ENCODE measurements at places on chromosomes 6 and 20.
A peak's percentile ranks its signal among the peaks of the same experiment; 100 is the strongest.

DNA sequence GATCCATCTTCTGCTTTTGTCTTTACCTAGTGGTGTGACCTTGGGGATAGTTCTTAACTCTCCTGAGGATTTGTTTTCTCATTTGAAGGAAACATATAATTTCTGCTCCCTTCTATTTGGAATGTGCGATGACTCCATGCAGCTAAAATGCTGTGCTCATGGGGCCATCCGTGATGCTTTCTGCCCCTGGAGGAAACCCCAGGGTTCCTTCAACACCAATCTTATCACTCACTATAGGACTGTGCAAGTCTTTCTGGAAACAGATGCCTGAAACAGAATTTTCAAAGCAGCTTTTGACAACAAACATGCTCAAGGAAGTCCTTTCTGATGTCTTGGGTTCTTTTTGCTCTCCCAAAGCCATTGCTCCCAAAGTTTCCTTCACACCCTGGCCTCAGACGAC lies 128.8 kb upstream of the GGTLC1 start:
- DNase-seq: no peak

GRCh38 chr6:132820629-132821381 lies 6.4 kb downstream of the RPS12 start:
- peak; percentile 33 for DNase-seq

DNA sequence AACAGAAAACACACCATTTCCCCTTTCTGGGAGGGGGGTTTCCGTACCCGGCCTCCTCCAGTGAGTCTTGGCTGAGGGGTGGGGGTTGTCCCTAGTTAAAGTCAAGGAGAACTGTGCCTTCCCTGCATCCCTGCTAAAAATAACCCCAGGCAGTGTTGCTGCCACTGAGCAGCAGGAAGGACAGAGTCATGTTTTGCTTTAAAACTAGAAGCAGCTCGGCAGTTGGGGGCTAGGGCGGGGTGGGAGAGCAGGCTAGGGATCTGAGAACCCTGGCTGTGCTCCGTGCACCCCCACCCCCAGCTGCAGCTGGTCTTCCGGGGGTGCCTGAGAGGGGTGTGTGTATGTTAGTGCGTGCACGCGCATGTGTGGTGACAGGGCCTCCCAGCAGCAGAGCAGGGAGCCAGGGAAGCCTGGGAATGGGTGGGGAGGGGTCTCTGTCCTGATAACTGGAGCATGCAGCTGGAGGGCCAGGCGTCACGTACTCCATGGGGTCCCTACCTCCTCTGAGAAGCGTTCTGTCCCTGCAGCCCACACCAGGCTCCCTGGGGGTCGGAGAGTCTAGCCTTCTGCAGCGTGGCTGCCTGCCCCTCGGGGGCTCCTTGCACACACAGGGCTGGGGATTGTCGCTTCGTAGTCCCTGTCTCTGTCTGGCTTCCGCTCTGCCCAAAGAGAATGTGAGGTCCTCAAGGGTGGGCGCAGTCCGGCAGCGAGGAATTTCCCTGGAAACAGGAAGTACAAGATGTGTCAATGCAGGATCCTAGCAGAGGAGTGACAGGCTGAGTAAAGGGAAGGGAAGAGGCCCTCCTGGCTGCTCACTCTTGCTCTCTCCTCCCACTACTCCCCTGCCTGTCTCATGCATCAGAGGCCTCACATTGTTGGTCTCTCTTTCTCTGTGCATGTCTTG lies 16.8 kb upstream of the ARMC12 start:
- DNase-seq: no peak

GRCh38 chr6:132443206-132443605 lies 41.9 kb upstream of the MOXD1 start:
- no peak for DNase-seq

DNA sequence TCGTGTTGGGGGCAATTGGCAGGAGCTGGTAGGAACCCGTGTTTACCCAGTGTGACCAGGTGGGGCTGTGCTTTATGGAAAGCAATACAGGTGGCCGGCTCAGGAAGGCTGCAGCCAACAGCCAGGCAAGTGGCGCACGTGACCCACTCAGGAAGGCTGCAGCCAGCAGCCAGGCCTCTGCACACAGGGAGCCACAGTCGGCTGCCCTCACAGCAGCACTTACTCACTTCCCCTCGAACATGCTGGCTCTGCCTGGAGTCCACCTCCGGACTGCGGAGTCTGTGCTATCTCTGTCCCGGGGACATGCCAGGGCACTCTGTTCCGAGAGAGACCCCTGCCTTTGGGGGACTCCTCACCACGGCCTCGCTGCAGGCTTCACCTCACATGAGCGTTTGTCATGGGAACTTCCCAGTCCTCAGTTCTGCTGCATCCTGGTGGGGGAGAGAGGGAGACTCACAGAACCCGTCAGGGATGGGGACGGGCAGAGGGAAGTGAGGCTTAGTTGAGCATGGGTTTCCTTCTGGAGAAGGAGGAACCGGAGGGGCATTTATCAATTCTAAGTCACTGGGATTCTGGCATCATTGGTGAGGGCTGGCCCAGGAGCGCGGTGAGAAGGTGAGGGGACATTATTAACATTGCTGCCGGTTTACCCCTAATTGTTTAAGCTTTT lies 76.8 kb downstream of the TTLL2 start:
- no peak for DNase-seq

DNA sequence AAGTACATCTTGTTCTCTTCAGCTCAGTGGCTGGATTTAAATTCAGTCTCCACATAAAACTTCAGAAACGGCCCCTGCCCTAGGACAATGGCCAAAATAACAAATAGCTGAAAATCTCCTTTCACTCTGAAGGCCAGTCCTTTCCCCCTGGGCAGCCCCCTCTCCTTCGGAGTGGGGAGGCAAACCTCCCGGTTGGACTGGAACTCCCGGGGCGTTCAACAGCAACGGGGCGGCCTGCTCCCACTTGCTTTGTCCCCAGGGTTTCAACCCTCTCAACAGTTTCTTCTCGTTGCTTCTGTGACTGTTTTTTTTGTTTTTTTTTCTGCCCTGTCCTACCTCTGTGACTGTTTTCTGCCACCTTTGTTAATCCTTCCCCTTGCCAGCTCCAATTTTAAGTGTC lies 102.6 kb upstream of the DUSP22 start:
- no peak for DNase-seq
